ENCODE measurements at places on chromosomes 2 and 18.

DNA sequence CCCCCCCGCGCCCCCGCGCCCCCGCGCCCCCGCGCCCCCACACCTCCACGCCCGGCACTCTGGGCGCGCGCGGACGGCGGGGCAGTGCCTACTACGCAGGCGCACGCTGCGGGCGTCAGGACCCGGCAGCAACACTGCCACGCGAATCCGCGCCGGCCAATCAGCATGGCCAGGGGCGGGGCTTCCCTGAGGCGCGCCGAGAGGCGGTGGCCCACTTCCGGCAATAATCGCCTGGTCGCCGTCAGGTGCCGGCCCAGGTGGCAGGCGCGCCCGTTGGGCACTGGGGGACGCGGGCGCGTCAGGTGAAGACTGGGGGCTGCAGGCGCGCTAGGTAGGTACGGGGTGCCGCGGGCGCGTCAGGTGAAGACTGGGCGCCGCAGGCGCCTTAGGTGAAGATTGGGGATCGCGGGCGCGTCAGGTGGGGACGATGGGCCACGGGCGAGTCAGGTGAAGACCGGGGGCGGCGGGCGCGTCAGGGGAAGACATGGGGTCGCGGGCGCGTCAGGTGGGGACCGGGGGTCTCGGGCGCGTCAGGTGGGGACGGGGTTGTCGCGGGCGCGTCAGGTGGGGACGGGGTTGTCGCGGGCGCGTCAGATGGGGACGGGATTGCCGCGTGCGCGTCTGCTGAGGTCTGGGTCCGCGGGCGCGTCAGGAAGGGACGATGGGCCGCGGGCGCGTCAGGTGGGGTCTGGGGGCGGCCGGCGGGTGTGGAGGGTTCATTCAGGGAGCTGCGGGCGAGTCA, 219.1 kb downstream of the RTP5 start:
- DNase-seq = peak; percentile 44

DNA sequence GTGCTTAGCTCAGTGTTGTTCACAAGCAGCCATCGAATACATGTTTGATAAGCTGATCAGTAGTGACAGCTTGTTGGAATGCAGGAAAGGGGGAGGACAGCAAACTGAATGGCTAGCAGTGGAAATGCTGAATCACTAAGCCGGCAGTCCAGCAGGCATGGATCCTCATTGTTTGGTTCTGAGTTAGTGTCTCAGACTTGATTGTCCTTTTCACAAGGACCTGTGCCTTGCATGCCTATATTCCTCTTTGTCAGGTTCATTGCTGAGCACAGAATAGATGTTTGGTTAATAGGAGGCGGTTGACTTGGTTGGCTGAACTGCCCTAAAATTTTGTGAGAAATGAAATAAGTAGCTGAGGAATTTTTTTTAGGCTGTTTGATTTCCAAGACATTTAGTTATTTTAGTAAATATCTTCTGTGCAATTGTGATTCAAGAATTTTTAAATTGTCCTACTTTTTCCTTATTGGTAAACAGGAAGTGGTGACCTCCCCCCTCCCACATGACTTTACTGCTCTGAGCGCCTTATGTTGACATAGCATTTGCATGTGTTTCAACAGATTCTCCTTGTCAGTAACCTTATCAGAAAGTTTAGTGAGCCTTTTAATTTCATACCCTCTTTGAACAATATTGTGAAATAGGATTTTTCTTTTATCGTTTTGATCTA, 21.4 kb upstream of the STON1 start:
- no peak for DNase-seq

- DNase-seq = peak; percentile 12
These were observed 36.4 kb downstream of the PRKRA start for GRCh38 chr2:178414266-178415247.

DNA sequence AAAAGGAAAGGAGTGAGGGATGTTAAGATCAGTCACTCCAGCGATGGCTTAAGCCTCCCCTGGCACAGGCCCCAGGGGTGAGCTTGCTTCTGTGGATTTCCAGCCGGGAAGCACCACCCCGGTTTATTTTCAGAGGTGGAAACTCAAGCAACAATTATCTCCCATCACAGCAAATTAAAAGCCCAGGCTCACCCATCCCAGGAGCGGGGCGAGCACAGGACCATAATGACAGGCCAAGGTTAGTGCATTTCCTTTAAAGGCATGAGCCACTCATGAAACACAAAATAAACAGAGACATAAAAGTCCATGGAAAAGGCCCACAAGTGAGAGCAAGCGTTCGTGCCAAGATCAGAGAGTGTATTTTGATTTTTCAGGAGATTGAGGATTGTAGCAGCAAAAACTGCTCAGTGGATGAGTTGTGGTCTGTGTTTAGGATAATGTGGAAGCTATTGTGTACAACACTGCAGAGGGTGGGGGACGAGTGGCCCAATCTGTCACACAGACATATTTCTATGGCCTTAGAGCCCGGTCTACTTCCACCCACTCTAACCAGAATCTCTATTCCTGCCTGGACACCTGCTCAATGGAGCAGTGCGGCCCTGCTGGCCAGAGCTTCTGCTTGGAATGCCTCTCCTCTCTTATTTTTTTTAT, 111.4 kb upstream of the CDC42EP3 start:
- DNase-seq = no peak

- no peak for DNase-seq
These were observed 2786.5 kb downstream of the RPIA start for GRCh38 chr2:91477731-91478672.

- DNase-seq = no peak
These were observed 17.1 kb downstream of the TMEM185B start for GRCh38 chr2:120206022-120206581.

DNA sequence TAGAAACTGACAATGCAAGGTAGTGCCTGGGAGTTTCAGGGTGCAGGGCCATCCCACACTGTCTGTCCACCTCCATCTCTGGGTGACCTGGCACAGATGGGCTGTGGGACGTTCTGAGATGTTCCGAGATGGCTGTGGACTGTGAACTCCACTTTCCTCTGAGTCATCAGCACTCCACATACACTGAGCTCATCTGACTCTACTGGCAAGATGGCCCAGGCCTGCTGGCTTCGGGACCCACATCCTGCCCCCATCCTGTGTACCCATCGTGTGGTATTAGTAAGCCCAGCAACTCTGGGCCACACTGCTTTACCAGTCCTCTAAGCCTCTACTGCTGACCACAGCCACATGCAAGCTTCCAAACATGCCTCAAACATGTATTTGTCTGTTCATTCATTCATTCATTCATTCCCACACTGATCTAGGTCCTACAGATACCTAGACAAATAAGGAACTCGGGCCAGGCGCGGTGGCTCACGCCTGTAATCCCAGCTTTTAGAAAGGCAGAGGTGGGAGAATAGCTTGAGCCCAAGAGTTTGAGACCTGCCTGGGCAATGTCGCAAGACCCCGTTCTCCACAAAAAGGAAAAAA, 124.8 kb upstream of the CXCR4 start:
- DNase-seq = no peak

DNA sequence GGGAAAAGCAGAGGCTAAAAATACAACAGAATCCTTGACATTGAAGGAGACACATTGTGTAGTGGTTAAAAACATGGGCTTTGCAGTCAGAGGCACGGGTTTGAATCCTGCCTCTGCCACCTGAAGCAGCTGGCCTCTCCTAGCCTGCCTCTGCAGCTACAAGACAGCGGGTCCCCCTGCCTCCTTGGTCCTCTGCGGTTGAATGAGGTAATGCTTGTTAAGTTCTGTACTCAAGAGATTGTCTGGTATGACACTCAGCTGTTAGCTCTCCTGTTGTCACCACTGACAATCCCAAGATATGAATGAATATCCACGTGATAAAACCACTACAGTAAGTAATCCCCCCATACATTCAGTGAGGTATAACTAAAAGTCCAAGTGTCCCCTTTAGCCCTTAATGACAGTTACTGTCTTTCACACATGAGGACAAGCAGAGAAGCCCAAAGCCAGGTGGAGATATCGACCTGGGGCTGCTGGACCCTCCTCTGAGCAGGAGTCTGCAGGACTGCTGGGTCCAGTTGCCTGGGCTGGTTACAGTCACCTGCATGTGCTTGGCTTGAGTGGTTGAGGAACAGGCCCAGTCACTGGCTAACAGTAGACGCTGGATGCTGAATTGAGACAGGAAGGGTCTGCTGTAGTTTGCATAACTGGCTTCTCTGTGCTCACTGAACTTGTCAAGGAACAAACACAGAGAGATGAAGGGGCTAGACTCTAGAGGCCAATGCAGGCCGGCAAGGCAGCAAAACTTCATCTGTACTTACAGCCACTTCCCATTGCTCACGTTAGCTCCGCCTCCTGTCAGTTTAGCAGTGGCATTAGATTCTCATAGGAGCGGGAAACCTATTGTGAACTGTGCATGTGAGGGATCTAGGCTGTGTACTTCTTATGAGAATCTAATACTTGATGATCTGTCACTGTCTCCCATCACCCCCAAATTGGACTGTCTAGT, 85.5 kb downstream of the TGFA start:
- no peak for DNase-seq

DNA sequence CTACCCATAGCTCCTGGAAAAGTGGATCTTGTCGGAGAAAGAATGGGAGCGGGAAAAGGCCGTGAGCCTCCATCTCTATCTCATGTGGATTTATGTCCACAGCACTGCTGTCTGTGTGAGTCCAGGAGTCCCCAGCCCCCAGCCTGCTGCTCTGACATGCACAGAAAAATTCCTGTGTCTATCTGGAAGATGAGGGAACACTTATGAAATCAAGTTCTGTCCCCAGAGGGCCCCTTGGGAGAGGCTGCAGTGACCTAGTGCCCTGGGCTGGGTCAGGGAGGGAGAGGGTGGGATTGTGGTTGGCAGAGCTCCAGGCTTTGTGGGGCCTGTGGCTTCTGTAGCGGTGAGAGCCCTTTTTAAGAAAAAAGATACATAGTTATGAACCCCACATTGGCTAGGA, 37.6 kb downstream of the HJURP start:
- DNase-seq = no peak

GRCh38 chr18:34627137-34627920, 82.8 kb upstream of the DTNA start:
- DNase-seq = no peak

GRCh38 chr18:28062443-28062842, 114.5 kb downstream of the CDH2 start:
- no peak for DNase-seq

DNA sequence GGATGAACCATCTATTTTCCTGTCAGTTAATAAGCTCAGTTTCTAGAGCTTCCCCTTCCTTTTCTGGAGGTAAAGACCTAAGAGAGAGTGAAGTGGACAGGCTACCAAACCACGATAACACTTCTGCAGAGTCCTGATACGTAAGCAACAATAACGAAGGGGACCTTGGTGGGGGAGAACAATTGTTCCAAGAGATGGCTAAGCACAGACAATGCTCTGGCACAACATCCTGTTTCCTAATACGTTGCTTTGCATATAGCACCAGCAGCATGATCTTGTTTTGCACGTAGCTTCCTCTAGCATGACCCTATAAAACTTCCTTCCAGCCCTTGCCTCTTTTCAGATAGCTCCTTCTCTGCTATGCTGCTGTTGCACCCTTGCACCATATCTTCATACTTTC, 247.3 kb downstream of the RAD51AP2 start:
- DNase-seq = no peak

- DNase-seq = no peak
These were observed 38.6 kb upstream of the ZFP36L2 start for GRCh38 chr2:43265001-43265400.

DNA sequence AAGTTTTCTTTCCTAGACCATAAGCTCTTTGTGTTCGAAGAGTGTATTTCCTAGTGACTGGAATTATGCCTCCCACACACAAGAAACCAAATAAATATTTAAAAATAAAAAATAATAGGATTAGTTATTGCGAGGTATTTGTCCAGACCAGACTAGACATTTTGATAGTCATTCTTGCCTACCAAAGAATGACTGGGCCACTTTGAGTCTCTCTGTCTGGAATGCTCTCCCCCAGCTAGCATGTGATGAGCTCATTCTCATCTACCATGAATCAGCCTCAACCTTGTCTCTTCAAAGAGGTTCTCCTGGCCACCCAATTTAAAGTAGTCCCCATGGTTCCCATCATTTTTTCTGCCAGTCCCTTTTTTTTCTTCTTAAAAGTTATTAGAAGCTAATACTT, 13.9 kb upstream of the DSC1 start:
- no peak for DNase-seq

GRCh38 chr2:76044701-76045100, 334.0 kb upstream of the GCFC2 start:
- no peak for DNase-seq

DNA sequence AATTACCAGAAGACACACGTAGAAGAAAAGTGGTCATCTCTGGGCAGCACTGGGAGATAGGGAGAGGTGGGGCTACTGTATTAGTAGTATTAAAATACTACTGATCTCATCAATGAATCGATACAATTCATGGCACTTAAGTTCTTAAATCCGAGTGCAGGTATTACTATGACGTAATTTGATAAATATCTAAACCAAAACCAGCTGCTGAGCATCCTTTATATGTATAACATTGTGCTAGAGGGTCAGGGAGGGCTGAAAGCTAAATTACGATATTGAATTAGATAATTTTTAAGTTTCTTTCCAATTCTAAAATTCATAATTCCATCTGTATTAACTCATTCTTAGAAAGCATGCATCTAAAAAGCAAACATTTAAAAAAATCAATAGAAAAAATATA, 25.3 kb downstream of the DARS1 start:
- DNase-seq = no peak

DNA sequence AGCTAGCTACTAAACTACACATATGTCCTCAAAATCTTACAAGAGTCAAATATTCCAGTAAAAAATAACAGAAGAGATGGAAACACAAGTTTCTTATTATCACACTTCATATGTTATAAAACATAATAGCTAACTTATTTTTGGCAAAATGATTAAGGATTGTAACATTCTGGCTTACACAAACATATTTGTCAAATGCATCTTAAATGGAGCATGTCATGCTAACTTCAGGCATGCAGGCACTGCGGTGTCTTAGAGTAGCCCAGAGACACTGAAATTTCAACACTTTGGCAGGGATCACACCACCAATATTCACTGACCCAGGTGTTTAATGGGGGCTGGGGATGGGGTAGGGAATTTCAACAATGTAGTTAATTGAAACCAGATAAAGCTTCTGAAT, 51.6 kb downstream of the LDAH start:
- DNase-seq = no peak

DNA sequence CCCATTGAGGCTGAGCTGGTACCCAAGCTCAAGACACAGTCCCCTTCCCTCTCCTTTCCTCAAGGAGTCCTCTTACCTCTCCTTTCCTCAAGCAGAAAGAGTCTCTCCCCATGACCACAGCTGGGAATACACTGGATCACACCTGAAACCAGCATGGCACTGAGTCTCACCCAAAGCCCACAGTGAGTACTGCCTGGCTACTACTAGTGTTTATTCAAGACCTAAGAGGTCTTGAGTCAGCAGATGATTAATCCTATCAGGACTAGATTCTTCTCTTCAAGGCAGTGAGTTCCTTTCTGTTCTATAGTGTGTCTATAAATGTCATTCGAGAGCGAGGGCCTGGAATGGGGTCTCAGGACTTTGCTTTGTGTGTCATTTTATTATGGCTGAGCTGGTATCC, 111.4 kb downstream of the METTL4 start:
- DNase-seq = no peak

- no peak for DNase-seq
These were observed 856.1 kb upstream of the ID2 start for GRCh38 chr2:7825591-7826312.

GRCh38 chr2:28522481-28522880, 26.6 kb downstream of the PLB1 start:
- no peak for DNase-seq

GRCh38 chr2:14428056-14428455, 204.5 kb upstream of the LRATD1 start:
- DNase-seq = no peak

All from NCI-H187 (cell line).